NCI-H2107 (cell line): ENCODE measurements at places on chromosomes 12 and 14.
A peak's percentile ranks its signal among the peaks of the same experiment; 100 is the strongest.

DNA sequence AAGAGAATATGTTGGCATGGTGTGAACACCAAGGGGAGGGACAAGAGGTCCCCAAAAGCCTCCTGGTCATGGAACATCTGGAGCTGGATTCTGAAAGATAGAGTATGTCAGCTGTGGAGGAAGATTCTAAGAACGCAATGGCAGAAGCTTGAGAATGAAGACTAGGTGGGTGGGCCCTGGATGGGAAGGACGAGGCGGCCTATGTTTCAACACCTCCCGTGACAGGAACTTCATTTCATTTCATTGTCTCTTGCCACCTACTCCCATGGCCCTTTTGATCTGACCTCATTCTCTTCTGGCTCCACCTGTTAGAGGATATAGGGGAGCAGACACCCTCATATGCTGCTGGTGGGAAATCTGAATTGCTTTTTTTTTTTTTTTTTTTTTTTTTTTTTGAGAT lies 3.3 kb downstream of the UNG start:
- no peak for DNase-seq

DNA sequence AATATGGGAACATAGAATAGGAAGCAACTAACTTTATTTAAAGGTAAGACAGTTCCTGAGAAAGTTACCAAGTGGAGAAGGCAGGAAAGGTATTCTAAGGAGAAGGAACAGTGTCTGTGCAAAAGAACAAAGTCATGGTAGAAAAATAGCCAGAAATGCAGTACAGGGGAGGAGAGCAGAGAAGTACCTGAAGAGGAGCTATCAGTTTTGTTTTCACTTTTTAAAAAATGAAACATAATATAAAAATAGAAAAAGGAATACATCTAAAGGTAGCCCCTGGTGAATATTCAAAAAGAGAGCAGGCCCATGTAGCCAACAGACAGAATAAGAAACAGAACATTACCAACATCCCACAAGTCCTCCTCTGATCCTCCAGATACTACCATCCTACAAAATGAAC lies 408.7 kb downstream of the ADAMTS20 start:
- DNase-seq = no peak

GRCh38 chr12:73585136-73585535 lies 952.5 kb upstream of the ATXN7L3B start:
- DNase-seq = no peak

DNA sequence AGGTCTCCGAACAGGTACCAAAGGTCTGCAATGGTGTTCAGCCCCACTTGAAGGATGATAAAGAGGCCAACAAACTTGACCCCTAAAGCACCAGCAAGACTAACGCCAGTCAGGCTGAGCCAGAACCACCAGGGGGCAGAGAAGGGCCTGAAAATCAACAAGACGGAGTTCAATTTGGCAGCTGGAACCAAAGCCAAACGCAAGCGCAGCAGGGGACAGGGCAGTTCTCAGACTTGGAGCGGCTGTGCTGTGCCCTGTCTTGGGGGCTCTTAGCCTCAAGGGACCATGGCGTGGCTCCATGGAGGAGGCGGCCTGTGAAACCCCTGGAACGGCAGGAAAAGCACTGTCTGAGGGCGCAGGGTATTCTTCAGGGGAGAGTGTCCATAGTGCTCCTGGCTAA lies 19.6 kb downstream of the POMT2 start:
- DNase-seq = peak; percentile 69

- peak; percentile 67 for DNase-seq
These were observed 6.6 kb downstream of the BRF1 start for GRCh38 chr14:105294142-105294597.

GRCh38 chr12:28770322-28770721 lies 378.8 kb upstream of the FAR2 start:
- DNase-seq = no peak

GRCh38 chr14:53247596-53248370 lies 94.7 kb upstream of the DDHD1 start:
- peak; percentile 53 for DNase-seq

DNA sequence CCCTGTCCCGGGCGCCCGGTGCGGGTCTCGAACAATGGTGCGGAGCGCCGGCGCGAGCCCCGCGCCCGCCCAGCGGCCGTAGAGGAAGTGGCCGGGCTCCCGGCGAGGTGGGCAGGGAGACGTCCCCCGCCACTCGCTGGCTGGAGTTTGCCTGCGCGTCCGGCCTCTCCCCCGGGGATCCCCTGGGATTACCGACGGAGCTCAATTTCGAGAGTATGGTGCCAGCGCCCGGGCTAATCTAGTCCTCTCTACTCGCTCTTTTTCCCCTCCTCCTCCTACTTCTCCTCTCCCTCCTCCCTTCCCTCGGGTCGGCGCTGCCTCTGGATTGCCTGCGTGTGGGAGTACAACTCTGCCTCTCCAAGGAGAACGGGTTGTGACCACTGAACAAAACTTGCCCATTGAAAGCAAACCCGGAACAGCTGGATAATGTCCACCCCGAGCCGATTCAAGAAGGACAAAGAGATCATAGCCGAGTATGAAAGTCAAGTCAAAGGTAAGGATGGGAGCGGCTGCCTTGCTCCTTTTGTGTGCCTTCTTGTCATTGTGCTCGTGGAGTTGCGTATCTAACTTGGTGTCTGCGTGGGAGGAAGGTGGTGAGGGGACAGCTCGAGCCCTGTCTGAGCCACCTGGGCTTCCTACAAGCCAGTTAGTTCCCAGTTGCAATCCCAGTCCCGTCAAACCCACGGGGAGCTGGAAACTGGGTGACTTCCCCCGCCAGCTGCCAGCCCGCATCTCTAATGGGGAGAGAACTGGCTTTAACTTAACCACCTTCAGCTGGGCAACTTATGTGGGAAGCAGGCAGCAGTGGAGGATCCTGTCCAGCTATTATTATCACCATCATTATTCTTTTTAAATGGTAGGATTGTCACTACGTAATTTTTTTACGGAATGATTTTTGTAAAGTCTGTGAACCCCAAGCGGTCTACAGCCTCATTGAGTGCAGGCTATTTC lies at the start of gene SRGAP1:
SRGAP1 (plus strand) TSS at position 310 of the 951 bp plus-strand sequence; CDS start at position 427, 117 bp downstream.
- peak; percentile 29 for DNase-seq
